ENCODE measurements at places on chromosomes 13 and 19. TPM values are rescaled to one million over a fixed set of nuclear protein-coding genes. Genes with fewer than 3 reads are reported as not detected.
A peak's percentile ranks its signal among the peaks of the same experiment; 100 is the strongest.

- H3K27ac ChIP-seq = peak within 1 kb of the TSS; percentile 96
- DNase-seq = peak; percentile 80
- peak within 1 kb of the TSS; percentile 92 for H3K4me3 ChIP-seq
- peaks cover 38% of the 10 kb centered on the region for H3K36me3 ChIP-seq
- H3K4me1 ChIP-seq = peaks cover 51% of the 10 kb centered on the region
- no peaks in the 10 kb centered on the region for H3K27me3 ChIP-seq
Measured at GRCh38 chr13:99258210-99258860, at the start of gene GPR18. TSS of gene GPR18 (minus strand) at chr13:99258379. CDS start at chr13:99255872, 2,507 bp downstream.

MBD3L3 gene
- not detected for total RNA-seq

- no peak overlapping the region for H3K27ac ChIP-seq
- peaks cover 1% of the 10 kb centered on the region for H3K4me1 ChIP-seq
- peak; percentile 45 for DNase-seq
- peaks cover 3% of the 10 kb centered on the region for H3K36me3 ChIP-seq
- no peak overlapping the region for H3K4me3 ChIP-seq
Measured at GRCh38 chr13:110980921-110981320, 66.1 kb upstream of the ANKRD10 start.

GRCh38 chr13:105200181-105200580, 1335.3 kb downstream of the EFNB2 start:
- H3K36me3 ChIP-seq = no peaks in the 10 kb centered on the region
- no peak overlapping the region for H3K27ac ChIP-seq
- H3K4me1 ChIP-seq = no peaks in the 10 kb centered on the region
- H3K4me3 ChIP-seq = no peak overlapping the region

FGF22 gene
- total RNA-seq = not detected

DCLK1 gene
- total RNA-seq = not detected

TSSK6 gene
- 4.4 TPM for total RNA-seq

DNA sequence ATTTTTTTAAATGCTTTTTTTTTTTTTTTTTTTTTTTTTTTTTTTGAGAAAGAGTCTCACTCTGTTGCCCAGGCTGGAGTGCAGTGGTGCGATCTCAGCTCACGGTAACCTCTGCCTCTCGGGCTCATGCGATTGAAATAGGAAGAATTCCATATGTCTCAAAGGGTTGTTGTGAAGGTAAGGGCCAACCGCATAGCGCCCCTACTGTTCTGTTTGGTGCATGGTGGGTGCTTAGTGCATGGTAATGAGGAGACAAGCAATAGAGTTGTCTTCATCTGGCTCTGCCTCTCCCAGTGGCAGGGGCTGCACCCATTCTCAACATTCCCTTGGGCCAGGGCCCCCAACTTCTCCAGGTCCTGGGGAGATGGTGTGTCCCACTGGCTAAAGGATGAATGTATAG, 68.7 kb downstream of the RASL11A start:
- H3K4me1 ChIP-seq = no peaks in the 10 kb centered on the region
- no peaks in the 10 kb centered on the region for H3K36me3 ChIP-seq
- peaks cover 6% of the 10 kb centered on the region for H3K27me3 ChIP-seq
- no peak overlapping the region for H3K27ac ChIP-seq
- H3K4me3 ChIP-seq = no peak overlapping the region
- DNase-seq = peak; percentile 78

DNA sequence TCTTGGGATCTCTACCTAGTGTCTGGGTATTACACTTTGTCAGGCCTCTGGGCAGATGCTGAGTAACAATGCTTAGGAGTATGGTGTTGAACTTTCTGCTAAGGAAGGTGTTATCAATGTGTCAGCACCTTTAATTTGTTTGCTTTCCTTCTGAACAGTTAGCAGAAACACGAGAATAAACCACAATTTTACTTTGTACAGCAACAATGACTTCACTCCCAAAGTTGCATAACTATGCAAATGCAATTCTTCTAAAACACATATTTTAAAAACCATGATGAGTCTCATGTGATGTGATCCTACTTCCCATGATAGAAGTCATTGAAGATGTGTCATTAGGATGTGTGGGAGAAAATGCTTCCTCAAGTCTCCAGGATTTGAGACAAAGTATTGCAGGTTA, 155.0 kb downstream of the POSTN start:
- no peak for DNase-seq
- no peaks in the 10 kb centered on the region for H3K36me3 ChIP-seq
- no peaks in the 10 kb centered on the region for H3K27me3 ChIP-seq
- H3K27ac ChIP-seq = no peak overlapping the region

C5AR2 gene
- total RNA-seq = not detected

GRCh38 chr19:38744874-38745273, 600 bp upstream of the CAPN12 start:
- H3K4me3 ChIP-seq = no peak overlapping the region
- DNase-seq = no peak
- peaks cover under 1% of the 10 kb centered on the region for H3K27me3 ChIP-seq

DNA sequence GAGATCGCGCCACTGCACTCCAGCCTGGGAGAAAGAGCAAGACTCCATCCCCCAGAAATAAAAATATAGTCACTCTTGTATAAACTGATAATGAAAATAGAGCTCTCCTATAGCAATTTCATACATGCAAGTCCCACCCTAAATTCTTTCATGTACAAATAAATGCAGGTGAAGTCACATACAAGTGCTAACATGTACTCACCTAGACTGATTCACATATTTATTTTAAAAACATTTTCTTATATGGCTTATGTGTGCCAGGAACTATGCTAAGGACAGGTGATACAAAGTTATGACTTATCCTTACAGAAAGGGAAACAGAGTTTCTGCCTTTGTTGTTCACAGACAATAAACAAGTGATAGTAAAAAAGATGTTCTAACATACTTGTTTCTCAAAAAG, 32.0 kb downstream of the USP12 start:
- H3K4me3 ChIP-seq = no peak overlapping the region
- H3K27me3 ChIP-seq = no peaks in the 10 kb centered on the region
- no peak overlapping the region for H3K27ac ChIP-seq
- peaks cover 13% of the 10 kb centered on the region for H3K36me3 ChIP-seq
- DNase-seq = no peak

GRCh38 chr13:98900442-98900841, 77.4 kb downstream of the DOCK9 start:
- H3K27ac ChIP-seq = no peak overlapping the region
- H3K4me1 ChIP-seq = peaks cover 11% of the 10 kb centered on the region
- peaks cover 63% of the 10 kb centered on the region for H3K36me3 ChIP-seq
- H3K4me3 ChIP-seq = no peak overlapping the region
- H3K27me3 ChIP-seq = no peaks in the 10 kb centered on the region
- DNase-seq = no peak

DNA sequence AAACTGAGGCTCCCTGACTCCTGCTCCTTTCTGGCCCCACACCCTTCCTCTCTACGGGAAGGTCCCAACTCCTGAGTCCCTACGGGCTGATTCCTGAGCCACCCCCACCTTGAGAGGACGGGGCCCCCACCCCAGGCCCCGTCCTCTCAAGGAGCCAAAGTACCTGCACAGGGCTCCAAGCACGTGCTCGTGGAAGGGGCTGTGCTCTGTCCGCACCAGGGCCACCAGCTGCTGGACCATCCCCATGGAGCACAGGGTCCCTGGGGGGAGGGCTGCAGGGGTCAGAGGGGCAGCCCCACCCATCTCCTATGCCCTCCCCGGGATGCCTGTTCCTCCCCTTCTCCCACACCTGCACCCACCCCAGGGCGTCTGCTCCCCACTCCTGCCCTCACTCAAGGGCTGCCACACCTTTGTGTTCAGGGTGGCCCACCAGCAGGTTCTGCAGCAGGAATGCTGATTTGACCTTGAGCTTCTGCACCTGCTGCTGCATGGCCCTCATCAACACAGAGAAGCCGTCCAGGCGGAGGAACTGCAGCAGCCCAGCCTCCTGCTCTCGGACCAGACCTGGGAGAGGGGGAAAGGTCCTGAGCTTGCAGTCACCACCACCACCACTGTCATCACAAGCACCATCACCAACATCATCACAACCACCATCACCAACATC, 7.0 kb upstream of the PPP6R1 start:
- H3K27ac ChIP-seq = no peak overlapping the region
- H3K4me3 ChIP-seq = no peak overlapping the region
- H3K4me1 ChIP-seq = peaks cover 2% of the 10 kb centered on the region
- no peaks in the 10 kb centered on the region for H3K27me3 ChIP-seq

DNA sequence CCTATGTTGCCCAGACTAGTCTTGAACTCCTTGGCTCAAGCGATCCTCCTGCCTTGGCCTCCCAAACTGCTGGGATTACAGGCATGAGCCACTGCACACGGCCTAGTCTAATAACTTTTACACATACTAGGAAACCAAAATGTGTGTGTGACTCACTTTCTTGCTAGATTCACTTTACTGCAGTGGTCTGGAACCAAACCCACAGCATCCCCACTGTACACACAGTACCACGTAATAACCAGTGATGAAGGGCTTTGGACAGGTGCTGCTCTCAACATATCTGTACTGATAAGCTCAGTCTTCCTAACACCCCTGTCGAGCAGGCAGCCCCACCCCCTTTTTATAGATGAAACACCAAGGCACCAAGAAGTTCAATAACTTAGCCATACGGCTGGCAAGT, 5.1 kb downstream of the DNMT1 start:
- H3K36me3 ChIP-seq = peaks cover 46% of the 10 kb centered on the region
- H3K4me3 ChIP-seq = peak overlapping the region; percentile 41
- H3K4me1 ChIP-seq = peaks cover 36% of the 10 kb centered on the region
- H3K27me3 ChIP-seq = no peaks in the 10 kb centered on the region

ZNF563 gene
- total RNA-seq = 3.0 TPM

DNA sequence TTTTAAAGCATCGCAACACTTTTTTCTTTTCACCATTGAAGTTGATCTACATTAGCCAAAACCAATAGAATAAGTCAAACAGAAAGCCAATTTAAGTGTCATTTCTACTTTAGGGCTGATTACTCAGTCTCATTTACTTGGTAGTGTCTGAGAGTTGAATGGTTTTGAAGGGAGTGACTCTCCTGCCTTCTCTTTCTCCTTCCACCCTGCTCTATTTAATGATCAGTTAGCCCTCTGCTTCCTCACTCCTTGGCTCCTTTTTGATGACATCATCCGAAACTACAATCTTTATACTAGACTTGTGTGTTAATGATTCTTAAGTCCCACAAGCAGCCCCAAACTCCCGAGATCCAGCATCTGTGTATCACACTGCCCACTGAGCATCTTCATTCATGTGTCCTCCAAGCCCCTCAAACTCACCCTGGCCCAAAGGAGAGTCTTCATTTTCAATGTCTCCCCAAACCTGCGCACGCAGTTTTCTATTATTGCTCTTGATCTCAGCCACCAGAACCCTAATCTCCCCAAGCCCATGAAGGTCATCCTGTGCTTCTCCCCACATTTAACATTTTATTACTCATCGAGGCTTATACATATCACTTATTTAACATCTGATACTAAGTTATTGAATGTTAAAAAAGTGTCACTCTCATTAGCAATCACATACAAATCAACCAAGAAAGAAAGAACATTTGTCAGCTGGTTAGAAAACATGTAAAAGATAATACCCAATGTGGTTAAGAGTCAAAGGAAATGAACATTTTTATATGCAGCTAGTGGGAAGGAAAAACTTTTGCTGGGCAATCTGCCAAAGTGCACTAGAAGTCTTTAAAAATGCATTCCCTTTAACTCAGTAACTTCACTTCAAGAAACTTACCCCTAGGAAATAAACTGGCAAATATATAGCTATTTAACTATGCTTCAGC, 32.2 kb upstream of the ARGLU1 start:
- no peaks in the 10 kb centered on the region for H3K36me3 ChIP-seq
- H3K4me3 ChIP-seq = no peak overlapping the region
- H3K27ac ChIP-seq = no peak overlapping the region

DNA sequence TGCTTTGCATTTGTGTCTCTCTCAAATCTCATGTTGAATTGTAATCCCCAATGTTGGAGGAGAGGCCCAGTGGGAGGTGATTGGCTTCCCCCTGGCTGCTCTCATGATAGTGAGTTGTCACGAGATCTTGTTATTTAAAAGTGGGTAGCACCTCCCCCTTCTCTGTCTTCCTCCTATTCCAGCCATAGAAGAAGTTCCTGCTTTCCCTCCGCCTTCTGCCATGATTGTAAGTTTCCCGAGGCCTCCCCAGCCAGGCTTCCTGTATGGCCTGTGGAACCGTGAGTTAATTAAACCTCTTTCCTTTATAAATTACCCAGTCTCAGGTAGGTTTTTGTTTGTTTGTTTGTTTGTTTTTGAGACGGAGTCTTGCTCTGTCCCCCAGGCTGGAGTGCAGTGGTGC, 3.8 kb downstream of the LILRA4 start:
- H3K27me3 ChIP-seq = peaks cover 12% of the 10 kb centered on the region
- H3K36me3 ChIP-seq = no peaks in the 10 kb centered on the region
- no peak overlapping the region for H3K27ac ChIP-seq

DNA sequence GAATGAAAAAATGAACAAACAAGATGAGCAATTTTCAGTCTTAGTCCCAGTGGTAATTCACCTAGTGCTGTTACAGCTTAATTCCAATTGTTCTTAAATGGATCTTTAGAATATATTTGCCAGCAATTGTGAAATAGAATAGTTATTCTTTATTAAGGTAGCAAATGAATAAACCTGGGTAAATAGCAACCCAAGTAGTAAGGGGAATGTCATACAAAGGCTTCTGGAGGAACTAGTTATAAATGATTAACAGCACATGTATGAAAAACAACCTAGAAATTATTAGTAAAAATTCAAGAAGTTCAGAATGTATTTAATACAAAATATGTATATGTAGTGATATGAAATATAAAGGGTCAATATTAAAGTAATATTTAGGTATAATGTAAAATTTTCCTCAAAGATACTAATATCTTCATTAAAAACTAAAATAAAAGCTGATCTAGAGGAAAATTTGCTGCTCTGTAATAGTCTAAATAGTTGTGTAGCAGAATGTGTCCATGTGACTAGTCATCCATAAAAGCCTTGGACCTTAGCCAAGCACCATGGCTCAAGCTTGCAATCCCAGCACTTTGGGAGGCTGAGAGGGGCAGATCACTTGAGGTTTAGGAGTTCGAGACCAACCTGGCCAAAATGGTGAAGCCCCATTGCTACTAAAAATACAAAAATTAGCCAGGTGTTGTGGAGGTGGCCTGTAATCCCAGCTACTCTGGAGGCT, 535.9 kb upstream of the ATXN8OS start:
- H3K36me3 ChIP-seq = no peaks in the 10 kb centered on the region
- H3K27me3 ChIP-seq = no peaks in the 10 kb centered on the region
- H3K4me1 ChIP-seq = no peaks in the 10 kb centered on the region
- no peak overlapping the region for H3K4me3 ChIP-seq
